ENCODE measurements at places on chromosomes 6 and 20.
A peak's percentile ranks its signal among the peaks of the same experiment; 100 is the strongest.

DNA sequence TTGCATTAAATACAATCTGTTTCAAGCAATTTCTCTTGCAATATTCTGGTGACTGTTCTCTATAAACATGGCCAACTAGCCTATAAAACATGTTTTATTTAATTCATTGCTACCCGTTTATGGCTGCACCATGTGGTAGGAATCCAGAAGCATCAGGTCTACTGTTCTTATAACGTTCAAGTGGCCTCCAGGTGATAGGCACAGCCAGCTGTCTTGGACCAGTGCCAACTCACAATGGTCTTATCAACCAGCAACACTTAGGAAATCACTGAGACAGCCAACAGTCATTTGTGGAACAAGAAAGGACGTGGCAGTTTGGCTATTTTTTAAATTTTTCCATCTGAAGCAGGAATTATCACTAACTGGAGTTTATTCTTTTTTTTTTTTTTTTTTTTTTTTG, 193.6 kb downstream of the NKAIN2 start:
- DNase-seq: no peak

DNA sequence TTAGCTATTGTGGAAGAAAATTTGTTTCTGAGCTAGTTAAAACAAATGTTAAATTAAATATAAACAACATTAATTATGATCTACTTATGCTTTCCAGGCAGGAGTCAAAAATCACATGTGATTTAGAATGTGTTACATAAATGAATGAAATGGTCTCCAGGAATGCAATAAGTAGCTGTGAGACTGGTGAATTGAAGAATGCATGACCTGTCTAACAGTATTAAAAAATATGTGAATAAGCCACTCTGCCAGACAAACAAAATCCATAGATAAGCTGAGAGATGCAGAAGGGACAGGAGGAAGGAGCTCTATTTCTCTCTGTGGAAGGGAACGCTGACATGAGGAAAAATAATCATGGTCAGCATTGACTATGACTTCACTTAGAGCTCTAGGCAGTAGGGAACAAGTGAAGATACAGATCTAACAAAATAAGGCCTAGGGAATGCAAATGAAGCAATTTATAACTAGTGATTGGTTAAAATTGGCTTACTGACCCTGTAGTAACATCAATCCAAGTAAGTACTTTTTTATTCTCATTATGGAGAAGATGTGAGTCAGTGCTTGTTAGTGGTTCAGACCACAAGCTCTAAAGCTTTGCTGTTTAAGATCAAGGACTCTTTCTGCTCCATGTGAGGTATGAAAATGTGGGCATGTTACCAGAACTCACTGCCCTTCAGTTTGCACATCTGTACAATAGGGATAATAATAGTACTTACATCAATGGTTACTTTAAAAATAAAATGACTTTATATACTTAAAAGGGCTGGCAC, 432.6 kb downstream of the MMUT start:
- peak; percentile 86 for DNase-seq

DNA sequence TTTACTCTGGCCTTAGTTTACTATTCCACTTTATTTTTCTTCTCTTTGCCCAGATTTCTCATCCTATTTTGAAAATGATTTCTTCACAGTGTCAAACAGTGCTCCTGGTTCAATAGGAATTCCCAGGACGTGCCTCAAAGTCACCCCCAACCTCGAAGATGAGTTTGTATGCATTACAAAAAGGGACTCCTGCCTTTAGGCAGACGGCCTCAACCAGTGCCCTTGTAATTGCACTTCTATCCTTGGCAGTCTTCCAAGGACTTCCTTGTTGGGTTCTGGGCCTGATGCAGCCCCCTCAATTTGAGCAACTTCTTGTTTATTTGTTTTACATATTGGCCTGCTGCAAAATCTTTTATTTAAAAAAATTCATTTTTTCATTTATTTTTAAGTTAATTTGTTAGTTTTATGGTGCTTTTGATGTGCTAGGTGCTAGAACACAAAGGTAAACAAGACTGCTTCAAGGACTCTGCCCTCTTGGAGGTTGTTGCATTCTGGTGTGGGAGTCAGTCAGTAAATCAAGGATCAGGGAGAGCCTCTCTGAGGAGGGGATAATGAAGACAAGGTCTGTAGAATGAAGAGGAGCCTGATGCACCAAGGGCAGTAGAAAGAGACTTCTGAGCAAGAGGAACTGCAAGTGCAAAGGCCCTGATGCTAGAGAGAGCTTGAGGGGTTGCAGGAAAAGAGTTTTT, 181.5 kb upstream of the LAMP5 start:
- no peak for DNase-seq

- DNase-seq: peak; percentile 87
These were observed 92.5 kb upstream of the NXT1 start for GRCh38 chr20:23257848-23258746.

GRCh38 chr20:49479785-49480184, 2.7 kb downstream of the KCNB1 start:
- DNase-seq: no peak

- DNase-seq: peak; percentile 21
These were observed 5.3 kb downstream of the MAN1A1 start for GRCh38 chr6:119344306-119344705.

- DNase-seq: no peak
These were observed 233.8 kb downstream of the SYNDIG1 start for GRCh38 chr20:24703284-24703610.

DNA sequence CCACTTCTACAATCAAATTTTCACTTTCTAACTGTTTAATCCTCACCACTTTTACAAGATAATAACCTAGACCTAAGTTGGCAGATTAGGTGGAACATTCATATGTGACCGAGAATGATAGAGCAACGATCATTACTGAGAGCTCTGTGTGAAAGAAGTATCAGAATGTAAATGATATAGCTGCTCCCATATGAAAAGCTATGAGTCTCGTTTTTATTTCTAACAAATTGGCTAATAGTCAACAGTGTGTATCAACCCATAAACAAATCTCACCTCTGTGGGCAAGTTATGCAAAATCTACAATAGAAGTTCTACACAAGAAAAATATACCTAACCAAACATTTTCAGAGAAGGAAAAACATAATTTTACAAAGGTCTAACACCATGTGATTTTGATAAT, 3.7 kb downstream of the LGSN start:
- DNase-seq: no peak

- no peak for DNase-seq
These were observed 103.0 kb downstream of the ZFAND3 start for GRCh38 chr6:37922563-37922962.

GRCh38 chr20:57082357-57082945, 184.0 kb downstream of the BMP7 start:
- DNase-seq: no peak

- DNase-seq: peak; percentile 82
These were observed at the start of gene EPB41L2 for GRCh38 chr6:131063028-131063763. EPB41L2 (minus strand) TSS chr6:131063245; CDS start chr6:130956485, 106,760 bp downstream.

DNA sequence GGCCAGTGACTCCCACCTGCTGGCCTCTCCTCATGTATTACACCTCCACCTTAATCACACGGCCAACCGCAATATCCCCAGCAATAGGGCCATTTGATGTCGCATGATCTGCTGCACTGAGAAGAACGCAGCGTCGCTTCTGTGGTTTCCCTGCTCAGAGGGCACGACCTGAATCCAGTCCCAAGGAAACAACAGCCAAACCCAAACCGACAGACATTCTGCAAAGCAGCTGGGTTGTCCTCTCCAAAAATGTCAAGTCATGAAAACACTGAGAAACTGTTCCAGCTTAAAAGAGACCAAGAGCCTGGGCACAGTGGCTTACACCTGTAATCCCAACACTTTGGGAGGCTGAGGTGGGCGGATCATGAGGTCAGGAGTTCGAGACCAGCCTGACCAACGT, 7.5 kb upstream of the BPI start:
- no peak for DNase-seq

GRCh38 chr20:33689973-33690372, 3.8 kb upstream of the E2F1 start:
- DNase-seq: peak; percentile 90

GRCh38 chr6:71123051-71123450, 165.6 kb upstream of the OGFRL1 start:
- peak; percentile 66 for DNase-seq

GRCh38 chr20:45153147-45153546, 21.6 kb upstream of the PI3 start:
- DNase-seq: no peak

- no peak for DNase-seq
These were observed 368.5 kb upstream of the SPTLC3 start for GRCh38 chr20:12640251-12640650.

DNA sequence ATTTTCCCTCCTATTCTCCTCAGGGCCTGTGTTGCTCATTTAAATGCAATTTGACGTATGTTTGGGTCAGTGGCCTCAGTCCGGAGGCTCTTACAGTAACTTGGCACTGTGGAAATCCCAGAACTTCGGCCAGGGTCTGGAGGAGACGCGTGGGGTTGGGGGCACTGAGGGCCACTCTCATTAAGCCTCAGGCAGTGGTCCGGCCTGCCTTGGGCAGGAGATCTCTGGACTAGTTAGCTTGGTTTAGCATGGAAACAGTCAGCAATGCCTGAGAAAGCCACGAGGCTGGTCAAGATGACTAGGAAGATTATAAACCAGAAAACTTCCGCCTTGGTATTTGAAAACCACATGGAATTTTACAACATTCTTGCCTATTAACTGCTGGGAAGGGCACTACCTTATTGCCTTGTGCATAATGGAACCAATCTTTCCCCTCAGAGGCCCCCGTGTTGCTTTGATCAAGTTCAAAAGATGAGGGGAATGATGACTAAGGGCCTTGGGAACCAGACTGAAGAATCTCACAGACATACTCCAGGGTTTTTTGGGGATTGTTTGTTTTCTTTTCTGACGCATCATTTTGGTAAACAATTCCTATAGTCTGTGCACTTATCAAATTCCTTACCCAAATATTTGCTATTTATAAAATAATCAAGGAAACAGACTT, 206.0 kb upstream of the PREP start:
- DNase-seq: peak; percentile 91

DNA sequence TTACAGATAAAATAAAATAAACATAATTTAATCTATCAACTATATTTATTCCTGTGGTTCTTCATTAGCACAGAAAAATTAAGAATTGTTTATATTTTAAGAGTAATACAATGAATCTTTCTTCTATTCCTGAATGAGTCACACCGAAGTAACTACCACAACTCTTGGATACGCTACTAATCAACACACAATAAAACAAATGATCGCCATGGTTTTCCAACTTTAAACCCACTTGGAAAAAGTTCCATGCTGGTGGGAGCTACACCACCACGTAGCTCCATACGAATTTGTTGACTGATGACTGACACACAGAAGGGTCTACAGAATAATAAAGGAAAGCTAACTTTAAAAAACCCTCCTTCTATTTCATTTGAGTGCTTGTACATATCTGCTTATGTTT, 135.8 kb upstream of the NEDD9 start:
- DNase-seq: no peak

DNA sequence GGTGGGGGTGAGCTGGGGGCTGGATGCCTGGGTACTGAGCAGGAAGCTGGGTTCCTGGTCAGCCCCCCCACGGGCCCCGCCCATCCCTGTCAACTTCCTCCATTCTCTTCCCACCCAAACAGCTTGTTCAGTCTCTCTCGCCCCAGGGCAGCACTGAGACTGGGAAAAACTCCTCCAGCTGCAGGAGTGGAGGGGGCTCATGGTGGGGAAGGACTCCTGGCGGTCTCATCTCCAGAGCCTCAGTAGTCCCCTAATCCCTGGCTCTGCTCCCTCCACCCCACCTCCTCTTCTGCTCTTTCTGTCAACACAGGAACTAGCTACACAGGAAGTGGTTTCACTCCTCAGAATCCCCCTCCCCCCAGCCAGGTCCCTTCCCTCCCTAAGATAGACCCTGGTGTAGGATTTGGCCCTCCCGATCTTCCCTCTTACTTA, at the start of gene GPSM3:
Gene GPSM3 (minus strand): TSS at position 36 of the 432 bp plus-strand sequence. CDS start 130 bp downstream, outside the sequence.
- DNase-seq: peak; percentile 44

DNA sequence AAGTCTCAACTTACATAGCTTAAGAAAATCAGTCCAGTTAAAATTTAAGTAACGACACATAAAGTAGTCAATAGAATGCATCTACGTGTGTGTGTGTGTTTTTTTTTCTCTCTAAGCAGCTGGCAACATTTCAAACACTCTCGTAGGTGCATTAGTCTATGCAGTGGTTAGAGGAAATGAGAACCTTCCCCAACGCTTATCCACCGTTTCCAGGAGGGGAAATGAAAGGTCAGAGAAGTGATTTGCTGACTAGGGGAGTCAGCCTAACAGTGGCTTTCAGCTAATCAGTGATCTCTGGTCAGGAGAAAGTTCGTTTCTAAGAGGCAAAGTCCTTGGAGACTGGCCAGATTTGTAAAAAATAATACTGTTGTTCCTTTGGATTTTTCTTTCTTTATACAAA, 806.6 kb downstream of the C6orf118 start:
- DNase-seq: no peak

DNA sequence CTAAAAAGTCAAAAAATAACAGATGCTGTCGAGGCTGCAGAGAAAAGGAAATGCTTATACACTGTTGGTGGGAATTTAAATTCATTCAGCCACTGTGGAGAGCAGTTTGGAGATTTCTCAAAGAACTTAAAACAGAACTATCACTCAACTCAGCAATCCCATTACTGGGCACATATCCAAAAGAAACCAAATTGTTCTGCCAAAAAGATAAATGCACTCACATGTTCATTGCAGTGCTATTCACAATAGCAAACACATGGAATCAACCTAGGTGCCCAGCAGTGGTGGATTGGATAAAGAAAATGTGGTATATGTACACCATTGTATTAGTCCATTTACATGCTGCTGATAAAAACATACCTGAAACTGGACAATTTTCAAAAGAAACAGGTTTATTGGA, 116.0 kb upstream of the VGLL2 start:
- no peak for DNase-seq

DNA sequence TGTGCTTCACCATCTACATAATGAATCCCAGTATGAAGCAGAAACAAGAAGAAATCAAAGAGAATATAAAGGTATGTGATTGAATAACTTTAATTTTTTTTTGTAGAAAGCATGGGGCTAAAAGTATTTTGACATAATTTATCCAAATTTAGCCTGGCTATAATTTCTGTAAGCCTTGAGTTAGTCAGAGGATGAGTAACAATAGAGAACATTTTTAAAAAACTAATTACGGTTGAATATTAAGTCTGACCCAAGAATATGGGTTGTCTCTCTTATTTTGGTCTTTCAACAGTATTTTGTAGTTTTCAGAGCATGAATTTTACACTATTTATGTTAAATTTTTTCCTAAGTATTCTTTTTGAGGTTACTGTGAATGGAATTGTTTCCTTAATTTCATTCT, 2.5 kb downstream of the GMNN start:
- no peak for DNase-seq

- peak; percentile 66 for DNase-seq
These were observed 691 bp downstream of the ASF1A start for GRCh38 chr6:118894425-118895260.

GRCh38 chr6:109342506-109342905, 39.8 kb downstream of the CD164 start:
- no peak for DNase-seq

GRCh38 chr20:6606651-6607050, 160.8 kb upstream of the BMP2 start:
- DNase-seq: no peak

All from amniotic epithelial cell (primary cell).